Anterior cingulate cortex (tissue), 58 donors: ENCODE measurements at places on chromosomes 7 and 10.
A peak's percentile ranks its signal among the peaks of the same experiment; 100 is the strongest.

GRCh38 chr10:7006566-7006965, 404.3 kb downstream of the SFMBT2 start:
- DNase-seq: no peak

GRCh38 chr10:118504467-118505205, 90.8 kb downstream of the PRLHR start:
- DNase-seq: no peak

DNA sequence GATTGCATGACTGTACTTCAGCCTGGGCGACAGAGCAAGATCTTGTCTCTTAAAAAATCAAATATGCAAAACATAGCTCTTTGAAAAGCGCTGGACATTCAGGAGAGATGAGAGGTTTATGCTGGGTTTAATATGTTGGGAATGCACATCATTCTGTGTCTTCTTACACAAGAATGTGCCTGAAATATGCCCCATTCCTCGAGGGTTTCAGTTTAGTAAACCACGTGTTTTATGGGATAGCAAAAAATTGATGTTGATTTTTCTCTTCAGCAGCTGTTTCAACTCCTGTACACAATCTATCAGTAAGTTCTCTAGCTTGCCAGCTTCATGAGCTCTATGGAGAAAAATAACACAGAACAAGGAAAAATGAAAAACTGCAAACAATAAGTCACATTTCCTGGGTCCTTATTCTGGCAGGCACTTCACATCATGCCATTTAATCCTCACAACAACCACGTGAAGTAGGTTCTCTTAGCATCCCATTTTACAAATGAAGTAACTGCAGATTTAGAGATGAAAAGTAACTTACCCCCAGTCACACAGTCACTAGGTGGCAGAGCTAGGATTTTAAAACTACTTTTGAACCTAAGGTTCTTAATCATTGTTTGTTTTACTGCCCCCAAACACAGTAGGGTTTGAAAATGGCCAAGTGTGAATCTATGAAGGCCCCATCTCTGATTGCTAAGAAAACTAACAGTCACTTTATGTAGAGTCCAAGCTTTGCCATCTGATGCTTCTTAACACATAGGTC, 423.6 kb downstream of the PHTF2 start:
- DNase-seq: no peak

GRCh38 chr7:28768577-28769147, 189.5 kb downstream of the TRIL start:
- no peak for DNase-seq

DNA sequence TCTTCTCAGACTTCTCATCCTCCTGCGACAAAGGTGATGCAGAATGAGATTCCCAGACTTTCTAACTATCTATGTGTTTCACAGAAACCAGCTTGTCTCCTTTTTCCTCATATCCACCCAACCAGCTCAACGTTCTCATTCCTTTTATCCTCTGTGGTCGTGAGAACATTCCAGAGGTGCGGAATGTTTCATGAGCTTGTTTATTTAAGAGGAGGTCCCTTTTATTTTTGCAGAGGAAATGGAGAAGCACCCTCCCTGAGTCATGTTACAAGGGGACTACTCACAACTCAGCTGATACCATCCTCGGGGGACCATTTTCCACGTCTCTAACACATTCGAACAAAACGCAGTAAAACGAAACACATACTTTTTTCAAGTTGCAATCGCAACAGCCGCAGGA, 93.2 kb downstream of the ZRANB1 start:
- DNase-seq: no peak

- DNase-seq: peak; percentile 4
Observed at GRCh38 chr7:23012908-23013714, 819 bp downstream of the HYCC1 start.

- no peak for DNase-seq
Observed at GRCh38 chr10:94097656-94098055, 103.9 kb downstream of the PLCE1 start.

DNA sequence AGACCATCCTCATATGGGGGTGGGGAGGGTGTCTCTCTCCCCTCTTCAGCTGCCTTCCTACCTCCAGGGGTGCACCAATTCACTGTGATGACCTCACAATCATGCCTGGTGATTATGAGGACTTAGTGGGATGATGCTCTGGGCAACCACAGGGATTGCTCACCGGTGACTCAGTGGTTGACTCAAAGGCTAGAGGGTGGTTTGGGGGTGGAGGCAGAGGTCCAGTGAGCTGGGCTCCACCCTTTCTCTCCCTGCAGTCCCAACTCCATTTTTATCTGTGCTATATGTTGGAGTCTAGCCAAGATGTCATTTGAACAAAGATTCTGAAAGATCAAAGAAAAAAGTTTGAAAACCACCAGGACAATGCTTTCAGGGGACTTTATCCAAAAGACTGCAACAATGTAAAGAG, 286.9 kb downstream of the KCNMA1 start:
- no peak for DNase-seq

- DNase-seq: peak; percentile 17
Observed at GRCh38 chr10:70481831-70482530, 3.4 kb downstream of the PALD1 start.

DNA sequence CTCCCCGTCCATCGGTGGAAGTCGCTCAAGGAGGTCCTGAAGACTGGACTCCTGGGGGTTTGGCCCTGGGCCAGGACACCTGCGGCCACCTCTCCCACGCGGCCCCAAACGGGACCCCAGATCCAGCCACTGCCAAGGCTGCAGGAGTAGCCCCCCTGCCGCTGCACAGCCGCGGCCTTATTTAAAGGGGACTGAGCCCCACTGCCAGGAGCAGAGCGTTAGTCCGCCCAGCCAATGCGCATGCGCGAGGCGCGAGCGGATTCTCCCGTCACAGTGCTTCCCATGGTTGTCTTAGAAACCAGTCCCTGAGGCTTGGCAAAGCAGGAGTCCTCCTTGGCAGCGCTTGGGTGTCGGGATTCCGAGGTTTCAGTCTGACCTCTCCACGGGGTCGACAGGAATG, 320.0 kb downstream of the ZNF716 start:
- no peak for DNase-seq

DNA sequence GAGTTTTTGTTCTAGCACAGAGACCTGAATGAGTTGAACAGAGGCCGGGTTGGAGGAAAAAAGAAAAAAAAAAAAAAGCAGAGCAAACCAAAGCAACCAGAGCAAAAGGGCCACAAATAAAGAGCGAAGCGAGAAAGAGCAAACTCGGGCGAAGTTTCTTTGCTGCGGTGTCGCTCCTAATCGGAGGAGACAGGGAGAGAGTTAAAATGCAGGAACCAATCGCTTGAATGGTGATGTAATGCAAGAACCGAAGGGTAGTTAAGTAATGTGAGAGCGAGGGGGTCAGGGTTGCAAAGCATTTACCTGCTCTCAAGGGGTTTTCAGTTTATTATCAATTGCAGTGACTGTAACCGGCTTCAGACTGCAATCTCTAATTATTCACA, 271.7 kb downstream of the TRIL start:
- no peak for DNase-seq

DNA sequence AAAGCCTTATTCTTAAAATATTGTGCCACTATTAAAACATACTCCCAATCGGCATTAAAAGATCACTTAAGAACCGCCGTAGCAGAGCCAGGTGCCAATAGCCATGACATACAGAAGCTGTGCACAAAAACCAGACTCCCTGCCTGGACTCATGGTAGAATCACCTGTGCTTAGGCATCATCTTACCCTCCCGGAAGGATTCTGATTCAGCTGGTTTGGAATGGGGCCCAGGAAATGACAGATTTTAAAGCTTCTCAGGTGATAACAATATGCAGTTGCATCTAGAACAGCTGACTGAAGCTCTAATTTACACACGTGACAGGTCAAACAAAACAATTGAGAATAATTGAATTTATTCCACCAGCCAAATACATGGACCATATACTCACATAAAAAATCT, 10.7 kb downstream of the A1CF start:
- no peak for DNase-seq

- peak; percentile 60 for DNase-seq
Observed at GRCh38 chr10:79381804-79382221, 34.5 kb downstream of the PPIF start.

- no peak for DNase-seq
Observed at GRCh38 chr10:101562231-101562630, 25.8 kb downstream of the POLL start.

- no peak for DNase-seq
Observed at GRCh38 chr7:134985894-134986362, 380 bp upstream of the AGBL3 start.

DNA sequence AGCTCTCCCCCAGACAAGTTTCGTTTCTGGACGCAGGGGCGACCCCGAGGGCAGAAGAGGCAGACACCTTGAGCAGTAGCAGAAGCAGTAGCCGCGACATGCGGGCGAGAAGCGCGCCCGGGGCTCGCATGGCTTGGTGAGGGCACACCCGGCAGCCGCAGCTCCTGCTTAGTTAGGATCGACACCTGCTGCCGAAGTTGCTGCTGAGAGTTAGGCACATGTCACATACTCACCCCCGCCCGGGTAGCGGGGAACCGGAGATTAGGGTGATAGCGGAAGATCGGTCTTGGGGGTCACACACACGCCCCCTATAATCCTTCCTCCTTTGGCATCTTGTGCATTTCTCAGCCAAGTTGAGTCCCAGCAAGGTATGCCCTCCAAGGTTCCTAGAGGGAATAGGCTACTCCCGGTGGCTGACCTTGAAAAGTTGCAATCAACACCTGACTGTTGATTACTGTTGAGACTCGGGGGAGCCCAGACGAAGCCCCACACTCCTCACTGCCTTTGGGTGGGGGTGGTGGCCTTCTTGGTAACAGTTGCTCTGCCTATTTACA, 668 bp downstream of the GPR37 start:
- no peak for DNase-seq
